Activated naive CD8-positive, alpha-beta T cell treated with anti-CD3 and anti-CD28 coated beads for 36 hours (primary cell): ENCODE measurements at places on chromosomes 7 and 10. TPM values are rescaled to one million over a fixed set of nuclear protein-coding genes. Genes with fewer than 3 reads are reported as not detected.
A peak's percentile ranks its signal among the peaks of the same experiment; 100 is the strongest.

SYT15 gene
- 0.58 TPM for total RNA-seq

DNA sequence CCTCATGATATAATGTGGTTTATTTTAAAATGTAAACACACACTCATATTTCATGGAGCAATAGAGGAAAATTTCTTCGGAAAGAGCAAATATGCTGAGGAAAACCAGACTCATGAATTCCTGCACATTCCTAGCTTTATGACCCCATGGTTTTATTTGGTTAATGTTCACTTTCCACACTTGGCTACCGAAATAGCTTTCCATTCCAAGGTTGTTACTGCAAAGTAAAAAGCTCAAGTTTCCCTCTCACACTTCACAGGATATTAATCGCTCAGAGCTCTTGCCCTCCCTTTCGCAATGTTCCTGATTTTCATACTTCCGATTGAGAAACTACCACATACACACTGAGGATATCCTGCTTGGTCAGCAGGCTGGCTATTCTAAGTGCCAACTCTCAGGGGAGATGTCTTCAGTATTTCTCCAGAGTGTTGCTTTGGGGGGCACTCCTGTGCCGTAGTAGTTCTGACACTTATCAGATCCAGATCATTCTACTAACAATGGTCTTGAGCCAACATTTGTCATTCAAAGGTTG is 77.5 kb upstream of the STEAP1B start:
- no peak for DNase-seq

CPEB3 gene
- 1.9 TPM for total RNA-seq

GRCh38 chr10:30435073-30435422 is 1.1 kb downstream of the MAP3K8 start:
- DNase-seq, result no peak

SPDYE6 gene
- not detected for total RNA-seq

DNA sequence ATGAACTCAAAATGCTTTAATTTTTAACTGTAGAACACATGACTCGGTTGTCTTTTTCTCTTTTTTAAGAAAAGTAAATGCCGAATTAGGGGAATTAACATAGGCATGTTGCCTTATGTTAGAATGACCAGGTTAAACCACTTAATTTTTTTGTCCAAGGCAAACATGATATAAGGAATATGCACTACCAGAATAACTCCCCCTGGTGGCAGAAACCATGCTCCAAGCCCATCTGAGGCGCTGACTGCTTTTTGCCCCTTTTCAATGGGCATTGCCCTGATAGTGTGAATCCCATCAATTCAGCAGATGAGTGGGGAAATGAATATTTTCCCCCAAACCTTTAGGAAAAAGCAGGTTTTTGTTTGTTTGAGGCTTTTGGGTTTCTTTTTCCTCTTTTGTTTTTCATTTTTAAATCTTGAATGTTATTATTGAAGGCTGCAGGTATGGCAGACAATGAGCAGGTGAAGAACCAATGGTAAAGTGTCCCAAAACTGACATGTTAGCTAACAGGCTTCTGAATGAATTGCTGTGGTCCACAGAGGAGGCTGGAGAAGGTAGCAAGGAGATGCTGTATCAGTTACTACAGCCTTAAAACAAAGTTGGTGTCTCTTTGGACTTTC is 284.3 kb downstream of the SORCS3 start:
- DNase-seq, result peak; percentile 19

SPDYE1 gene
- total RNA-seq, result not detected

DNA sequence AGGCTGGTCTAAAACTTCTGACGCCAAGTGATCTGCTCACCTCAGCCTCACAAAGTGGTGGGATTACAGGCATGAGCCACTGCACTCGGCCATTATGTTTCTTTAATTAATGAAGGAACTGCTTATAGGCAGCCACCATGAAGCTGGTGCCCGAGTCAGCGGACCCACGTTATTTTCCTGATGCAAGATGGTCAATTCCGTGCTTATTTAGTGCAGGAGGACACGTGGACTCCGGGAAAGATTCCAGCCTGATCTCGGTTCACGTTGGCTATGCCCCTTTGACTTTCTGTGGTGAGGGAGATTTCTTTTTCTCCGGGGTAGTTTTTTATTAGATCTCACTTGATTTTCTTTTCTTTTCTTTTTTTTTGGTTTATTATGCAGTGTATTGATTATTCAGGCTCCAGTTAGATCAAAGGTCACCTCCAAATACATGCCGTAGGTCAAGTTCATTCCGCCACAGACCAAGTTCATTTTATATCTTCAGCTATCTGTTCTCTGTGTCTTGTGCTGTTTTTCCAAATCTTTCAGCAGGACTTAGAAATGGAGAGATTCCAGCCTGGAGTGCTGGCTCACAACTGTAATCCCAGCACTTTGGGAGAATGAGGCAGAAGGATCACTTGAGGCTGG is 8.3 kb downstream of the CAMK1D start:
- no peak for DNase-seq

DNA sequence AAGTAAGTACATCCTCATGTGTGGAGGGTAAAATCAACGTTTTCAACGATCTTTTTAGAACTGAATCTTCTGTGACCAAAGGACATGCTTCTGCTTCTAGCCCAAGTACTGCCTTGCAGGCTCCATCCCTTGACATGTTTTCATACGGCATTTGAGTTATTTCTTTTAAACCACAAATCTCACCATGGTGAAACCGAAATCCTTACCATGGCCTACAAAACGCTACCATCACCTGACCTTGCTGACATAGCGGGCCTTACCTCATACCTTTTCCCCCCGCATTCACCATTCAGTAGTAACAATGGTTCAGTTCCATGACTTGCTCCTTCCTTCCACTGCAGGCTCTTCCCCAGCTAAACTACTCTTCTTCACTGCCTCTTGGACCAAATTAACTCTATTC is 3.5 kb downstream of the RNF216 start:
- no peak for DNase-seq

GRCh38 chr7:11166051-11166450 is 192.4 kb downstream of the PHF14 start:
- DNase-seq, result no peak

DNA sequence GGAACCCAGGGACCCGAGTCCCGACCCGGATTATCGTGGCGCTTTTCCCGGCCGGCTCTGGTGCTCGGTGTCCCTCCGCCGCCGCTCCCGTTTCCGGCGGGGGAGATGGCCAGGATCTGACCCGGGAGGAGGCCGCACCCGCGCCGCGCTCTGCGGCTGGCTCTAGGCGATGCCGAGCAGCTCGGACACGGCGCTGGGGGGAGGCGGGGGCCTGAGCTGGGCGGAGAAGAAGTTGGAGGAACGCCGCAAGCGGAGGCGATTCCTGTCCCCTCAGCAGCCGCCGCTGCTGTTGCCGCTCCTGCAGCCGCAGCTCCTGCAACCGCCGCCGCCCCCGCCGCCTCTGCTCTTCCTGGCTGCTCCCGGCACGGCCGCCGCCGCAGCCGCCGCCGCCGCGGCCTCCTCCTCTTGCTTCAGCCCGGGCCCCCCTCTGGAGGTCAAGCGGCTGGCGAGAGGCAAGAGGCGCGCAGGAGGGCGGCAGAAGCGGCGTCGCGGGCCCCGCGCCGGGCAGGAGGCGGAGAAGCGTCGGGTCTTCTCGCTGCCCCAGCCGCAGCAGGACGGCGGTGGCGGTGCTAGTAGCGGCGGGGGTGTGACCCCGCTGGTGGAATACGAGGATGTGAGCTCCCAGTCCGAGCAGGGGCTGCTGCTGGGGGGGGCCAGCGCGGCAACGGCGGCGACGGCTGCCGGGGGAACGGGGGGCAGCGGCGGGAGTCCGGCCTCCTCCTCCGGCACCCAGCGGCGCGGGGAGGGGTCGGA is 593 bp downstream of the CDK13 start:
- peak; percentile 56 for DNase-seq

DNA sequence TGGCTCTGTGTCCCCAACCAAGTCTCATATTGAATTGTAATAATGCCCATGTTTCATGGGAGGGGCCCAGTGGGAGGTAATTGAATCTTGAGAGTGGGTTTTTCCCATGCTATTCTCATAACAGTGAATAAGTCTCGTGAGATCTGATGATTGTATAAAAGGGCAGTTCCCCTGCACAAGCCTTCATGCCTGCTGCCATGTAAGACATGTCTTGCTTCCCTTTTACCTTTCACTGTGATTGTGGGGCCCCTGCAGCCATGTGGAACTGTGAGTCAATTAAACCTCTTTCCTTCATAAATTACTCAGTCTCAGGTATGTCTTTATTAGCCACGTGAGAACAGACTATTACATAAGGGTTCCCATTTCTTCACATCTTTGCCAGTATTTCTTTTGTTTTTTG is 97.1 kb upstream of the CPXM2 start:
- DNase-seq, result no peak

DNA sequence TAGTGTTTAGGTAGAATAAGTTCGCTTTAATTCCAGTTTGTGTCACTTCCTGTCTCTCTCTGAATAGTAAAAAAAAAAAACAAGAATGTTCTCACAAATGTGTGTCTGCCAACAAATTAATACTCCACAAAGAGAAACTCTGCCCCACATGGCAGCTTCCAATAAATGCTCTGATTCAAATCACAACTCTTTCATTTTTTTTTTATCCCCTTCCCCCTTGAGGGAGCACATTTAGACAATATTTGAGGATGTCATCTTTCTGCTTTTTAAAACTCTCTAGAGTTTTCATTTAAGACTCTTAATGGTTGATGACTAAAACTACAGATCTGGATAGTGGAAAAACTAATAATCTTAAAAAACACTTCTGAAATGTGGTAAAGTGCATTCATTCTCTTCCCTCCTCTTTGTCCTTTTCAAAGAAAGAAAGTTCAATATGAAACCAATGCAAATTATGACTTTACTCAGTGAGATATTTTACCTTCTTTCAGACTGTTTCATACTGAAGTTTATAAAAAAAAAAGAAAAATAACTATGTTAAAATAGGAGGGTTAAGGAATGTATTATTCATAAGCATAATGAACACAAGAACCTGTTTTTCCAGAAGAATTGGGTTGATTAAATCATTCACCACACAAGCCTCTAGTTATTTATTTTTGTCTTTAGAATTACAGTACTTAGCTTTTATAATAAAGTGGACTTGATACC is 42.3 kb downstream of the ARID5B start:
- peak; percentile 24 for DNase-seq

DNA sequence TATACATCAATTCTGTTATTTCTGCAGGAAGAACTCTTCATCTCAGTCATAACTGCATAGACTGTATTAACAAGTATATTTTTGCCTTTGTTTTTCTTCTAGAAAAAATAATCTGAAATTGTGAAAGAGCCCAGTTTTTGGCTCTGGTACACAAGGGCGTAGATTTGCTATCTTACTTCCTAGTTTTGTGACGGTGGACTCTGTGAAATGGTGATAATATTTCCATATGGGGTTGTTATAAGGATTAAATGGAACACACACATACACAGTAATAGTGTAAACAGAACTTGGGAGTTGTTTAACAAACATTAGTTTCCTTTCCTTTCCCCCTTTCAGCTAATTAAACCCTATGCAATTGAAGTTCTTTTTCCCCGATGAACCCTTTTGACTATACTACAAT is 108.7 kb downstream of the MKLN1 start:
- no peak for DNase-seq
